Effector CD8-positive, alpha-beta T cell (primary cell): ENCODE measurements at places on chromosomes 3 and 15.
A peak's percentile ranks its signal among the peaks of the same experiment; 100 is the strongest.

DNA sequence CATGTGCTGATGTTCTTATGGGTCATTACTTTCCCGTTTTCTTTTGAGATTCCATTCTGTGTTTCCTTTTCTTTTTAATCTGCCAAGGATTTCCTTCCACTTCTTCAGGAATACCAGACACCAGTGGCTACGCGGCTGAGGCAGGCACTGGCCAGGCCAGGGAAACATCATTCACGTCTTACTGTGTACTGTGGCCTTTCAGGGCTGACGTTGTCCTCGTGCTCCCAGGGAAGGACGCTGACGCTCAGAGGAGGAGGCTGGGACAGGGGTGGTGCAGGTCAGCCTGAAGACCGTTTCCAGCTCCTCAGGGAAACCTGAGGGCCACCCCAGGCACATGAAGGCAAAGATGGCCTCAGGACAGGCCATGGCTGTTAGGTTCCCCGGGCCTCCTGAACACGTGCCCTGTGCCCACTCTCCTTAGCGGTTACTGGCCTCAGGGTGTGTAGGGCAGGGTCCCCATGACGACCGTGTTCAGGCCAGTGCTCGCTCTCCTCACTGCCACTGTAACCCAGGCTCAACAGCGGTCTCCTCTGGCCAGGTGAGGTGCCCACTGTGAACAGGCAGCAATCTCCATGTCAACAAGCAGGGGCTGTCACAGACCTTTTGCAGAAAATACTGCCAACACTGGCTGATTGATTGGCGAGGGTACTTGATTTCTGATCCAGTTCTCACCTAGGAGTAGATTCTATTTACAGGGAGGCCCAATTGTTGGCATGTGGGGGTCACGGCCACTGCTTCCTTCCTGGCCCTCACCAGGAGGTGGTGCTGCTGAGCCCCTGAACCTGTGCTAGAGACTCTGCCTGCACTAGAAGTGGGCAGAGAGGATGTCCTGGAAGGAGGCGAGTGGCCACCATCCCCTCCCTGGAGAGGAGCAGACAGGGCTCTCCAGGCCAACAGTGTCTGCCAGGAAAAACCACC lies 169.5 kb downstream of the ATP10A start:
- no peak for DNase-seq

- no peak for DNase-seq
Measured at GRCh38 chr3:187931101-187931500, 185.8 kb upstream of the BCL6 start.

GRCh38 chr3:51799879-51800749 lies 21.1 kb upstream of the IQCF6 start:
- DNase-seq: no peak

DNA sequence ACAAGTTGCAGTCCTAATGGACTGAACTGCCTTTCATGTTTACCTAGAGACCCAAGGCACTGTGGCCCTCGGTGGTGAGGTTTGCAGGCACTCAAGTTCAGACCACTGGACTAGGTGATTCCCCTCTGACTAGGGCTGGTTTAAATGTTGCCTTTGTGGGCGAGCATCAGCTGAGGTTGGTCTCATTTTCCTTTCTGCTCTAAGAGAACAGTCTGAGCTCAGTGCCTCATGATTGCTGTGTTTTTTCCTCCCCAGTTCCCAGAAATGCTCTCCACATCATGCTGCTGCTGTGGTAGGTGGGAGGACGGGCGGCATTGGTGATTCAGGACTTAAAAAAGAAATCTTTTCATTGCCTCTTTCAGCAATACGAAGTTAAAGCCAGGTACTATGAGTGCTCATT lies 237.2 kb downstream of the MBNL1 start:
- no peak for DNase-seq

GRCh38 chr3:133865136-133865855 lies 30.4 kb downstream of the RAB6B start:
- no peak for DNase-seq

- no peak for DNase-seq
Measured at GRCh38 chr3:10883478-10884234, 67.6 kb downstream of the SLC6A11 start.

DNA sequence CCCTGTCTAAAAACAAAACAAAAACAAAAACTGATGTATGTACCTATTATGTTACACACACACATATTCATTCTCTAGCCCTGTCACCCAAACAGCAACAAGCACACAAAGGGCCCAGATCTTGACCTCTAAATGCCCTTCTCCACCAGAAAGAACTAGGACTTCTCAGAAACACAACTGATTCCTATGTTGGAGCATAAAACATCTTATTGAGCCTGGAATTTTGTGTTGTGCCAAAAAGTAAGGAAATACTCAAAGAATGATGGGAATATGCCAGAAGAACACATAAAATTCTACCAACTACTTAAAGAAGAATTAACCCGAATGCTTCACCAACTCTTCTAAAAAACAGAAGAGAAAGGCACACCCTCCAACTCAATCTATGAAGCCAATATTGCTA lies 66.7 kb upstream of the OCA2 start:
- DNase-seq: no peak

DNA sequence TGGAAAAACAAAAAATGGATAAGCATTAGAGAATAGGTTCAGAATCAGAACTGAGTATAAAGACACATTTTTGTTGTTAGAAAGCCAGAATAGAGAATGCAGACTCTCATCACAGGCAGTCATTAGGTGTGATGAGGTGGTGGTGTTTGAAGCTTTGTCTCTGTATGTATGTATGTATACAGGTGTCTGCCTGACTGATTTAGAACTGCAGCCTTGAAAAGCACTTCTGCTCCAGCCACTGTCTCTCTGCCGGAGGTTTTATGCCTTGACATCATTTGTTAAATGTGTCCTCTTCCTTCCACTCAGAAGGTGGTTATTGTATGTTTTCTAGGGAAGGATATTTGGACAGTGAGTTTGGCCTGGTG lies 80.7 kb upstream of the ZBED2 start:
- no peak for DNase-seq

DNA sequence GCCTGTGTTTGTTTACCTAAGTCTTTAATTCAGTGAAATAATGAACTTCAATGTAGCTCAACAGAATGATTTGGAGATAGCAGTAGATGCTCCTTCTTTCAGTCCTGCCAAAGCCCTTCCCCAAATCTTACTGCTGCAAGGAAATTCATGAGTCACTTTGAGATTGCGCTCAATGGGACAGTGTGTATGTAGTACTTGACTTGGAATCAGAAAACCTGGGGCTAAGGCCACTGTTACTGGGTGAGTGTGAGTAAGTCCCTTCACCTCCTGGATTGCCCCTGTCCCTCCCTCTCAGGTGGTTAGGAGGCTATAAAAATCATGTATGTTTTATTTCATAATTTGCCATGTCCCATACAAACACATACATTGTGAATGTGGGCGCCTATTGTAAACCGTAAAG lies 29.9 kb downstream of the ATP13A5 start:
- no peak for DNase-seq

- DNase-seq: no peak
Measured at GRCh38 chr15:74626752-74627692, 11.4 kb downstream of the CLK3 start.

- no peak for DNase-seq
Measured at GRCh38 chr3:32217339-32217738, 21.1 kb upstream of the CMTM8 start.

- no peak for DNase-seq
Measured at GRCh38 chr3:58012302-58012701, 4.1 kb downstream of the FLNB start.

- DNase-seq: no peak
Measured at GRCh38 chr3:42610976-42611375, 10.5 kb downstream of the NKTR start.

GRCh38 chr15:68783226-68784058 lies 37.3 kb downstream of the ANP32A start:
- peak; percentile 50 for DNase-seq

GRCh38 chr3:131775650-131776049 lies 259.2 kb downstream of the CPNE4 start:
- DNase-seq: no peak
